ENCODE measurements at places on chromosomes 7 and 10.

- DNase-seq = no peak
Measured at GRCh38 chr7:22675917-22676343, 51.1 kb upstream of the IL6 start.

DNA sequence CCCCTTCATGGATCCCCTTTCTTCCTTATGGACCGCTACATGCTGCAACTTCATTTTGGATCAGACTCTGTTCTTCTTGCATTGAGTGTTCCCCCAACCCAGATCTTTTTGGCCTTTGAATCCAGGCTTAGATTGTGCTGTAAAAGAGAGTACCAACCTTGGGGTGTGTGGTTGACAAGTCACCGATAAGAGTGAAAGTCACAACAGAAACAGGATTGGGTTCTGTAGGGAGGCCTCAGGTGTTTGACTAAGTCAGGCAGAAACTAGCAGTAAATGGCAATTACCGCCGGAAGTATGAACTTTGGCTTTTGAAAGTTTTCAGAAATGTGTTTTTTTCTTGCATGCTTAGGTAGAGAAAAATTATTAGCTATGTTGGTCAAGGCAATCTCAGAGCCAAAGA is 89.3 kb downstream of the TMEM106B start:
- no peak for DNase-seq

DNA sequence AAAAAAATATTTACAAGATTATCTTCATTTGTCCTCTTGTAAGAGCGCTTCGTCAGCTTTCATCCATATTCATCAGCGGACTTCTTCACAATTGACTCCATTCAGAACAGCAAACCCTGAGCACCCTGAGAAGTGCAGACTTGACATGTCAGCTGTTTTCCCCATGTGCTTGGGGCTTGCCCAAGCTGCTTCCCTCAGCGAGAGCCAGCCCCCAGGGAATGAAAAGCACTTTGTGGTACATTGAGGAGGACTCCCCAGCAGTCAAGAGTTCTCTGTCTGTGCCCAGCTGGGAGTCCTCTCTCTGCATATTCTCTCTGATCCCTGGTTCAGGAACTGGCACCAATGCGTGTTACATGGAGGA is 22.7 kb downstream of the HKDC1 start:
- no peak for DNase-seq

GRCh38 chr7:72017756-72018155 is 394.4 kb downstream of the CALN1 start:
- no peak for DNase-seq

- DNase-seq = no peak
Measured at GRCh38 chr7:25840209-25840792, 311.7 kb upstream of the NFE2L3 start.
